A172 (cell line): ENCODE measurements at places on chromosomes 7 and 10.

DNA sequence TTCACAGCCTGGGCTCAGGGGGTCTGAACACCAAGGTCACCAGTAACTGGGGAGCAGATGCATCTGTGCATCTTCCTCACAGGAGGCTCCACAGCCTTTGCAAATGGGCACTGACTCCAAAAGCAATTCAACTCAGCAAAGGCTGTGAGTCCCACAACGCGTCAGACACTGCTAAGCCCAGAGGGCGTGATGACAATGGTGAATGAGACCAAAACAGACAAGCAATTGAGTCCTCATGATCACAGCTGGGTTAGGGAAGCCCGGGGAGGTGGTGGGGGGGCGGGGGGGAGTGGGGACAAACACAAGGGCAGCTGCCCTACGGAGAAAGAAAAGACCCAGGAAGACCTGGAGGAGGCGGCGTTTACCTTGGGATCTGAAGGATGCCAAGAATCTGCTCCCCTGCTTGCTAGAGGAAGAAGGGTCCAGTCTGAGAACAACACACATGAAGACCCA lies 61.6 kb upstream of the RNF32 start:
- no peak for DNase-seq

DNA sequence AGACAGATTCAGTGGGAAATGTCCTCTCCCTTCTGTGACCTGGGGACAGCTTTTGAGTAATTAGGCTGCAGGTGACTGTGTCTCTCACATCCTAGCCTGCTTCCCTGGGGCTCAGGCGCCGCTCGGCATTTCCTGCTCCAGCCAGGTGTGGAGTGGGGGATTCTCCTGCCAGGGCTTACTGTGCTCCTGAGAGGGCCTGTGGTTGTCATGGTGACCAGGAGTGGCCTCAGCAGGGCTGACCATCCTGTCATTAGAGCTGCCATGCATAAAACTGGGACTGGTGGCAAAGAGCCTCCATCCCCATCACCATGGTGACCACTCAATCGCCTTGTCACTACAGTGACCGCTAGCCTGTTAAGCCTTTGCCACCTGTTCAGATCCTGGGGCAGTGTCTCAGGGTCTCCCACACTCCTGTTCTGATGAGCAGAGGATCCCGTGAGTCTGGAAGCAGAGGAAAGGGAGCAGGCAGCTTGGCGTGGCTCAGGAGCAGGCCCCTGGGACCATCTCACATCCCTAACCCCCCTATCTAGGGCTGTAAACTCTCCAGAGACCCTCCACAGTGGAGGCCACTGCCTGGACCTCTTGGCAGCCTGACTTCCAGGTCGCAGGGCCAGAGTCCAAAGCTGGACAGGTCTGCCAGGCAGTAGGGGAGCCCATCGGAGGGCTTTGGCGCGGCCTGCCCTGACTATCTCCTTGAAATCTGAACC lies at the start of gene GCK:
GCK (minus strand) TSS at position 154 of the 707 bp plus-strand sequence. CDS start 486 bp downstream, outside the sequence.
- DNase-seq, result no peak

- DNase-seq, result no peak
Measured at GRCh38 chr10:71799608-71800453, 26.5 kb upstream of the VSIR start.

DNA sequence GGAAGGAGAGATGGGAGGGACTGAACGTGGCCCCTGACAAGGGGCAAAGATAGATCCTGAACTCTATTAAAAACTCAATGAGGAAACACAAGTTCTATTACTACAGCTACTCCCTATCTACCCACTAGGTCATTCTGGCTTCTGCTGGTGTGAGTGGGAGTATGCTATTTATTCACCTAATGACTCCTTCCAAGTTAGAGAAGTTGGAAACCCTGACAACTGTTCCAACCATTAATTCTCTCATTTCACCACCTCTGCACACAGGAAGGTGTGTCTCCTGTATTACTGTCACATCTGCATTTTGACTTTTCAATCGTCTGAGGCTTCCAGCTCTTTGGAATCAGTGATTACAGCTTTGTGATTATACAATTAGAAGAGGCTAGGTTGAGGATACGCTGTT lies 169.4 kb upstream of the ADO start:
- DNase-seq, result no peak

DNA sequence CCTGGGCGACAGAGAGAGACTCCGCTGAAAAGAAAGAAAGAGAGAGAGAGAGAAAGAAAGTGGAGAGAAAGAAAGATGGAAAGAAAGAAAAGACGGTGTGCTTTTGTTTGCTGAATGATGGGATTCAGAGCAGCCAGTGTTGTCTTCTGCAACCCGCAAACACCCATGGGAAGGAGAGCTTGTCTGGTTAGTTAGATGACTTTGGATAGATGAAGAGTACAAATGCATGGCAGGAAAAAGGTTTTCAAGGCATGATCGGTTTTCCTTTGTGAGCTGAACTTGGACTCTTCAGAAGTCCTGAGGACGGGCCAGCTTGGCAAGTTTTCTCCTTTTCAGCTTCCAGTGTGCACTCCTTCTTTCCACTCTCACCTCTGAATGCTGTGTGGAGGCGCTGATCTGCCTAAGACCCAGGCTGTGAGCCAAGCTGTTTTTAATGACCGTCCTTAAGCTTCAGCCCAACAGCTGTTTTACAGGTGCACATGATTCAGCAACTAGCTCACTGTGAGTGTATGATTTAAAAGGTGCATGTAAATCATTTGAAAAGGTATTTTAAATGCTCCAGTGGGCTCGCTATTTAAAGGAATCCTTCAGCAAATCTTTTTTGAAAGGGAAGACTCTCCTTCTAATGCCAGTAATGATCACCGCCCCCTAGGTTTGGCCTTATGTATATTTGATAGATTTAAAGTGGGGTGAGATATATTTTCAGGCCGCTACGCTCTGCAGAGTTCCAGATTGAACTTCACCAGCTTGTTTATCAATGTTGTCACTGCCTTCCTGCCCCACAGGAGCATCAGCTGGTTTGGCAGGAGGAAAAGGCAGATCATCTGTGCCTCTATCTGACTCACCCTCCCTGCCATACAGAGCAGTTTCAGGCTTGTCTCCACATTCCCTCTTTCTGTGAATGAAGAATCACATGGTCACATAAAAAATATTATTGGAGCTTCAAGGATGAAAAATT lies 115.0 kb downstream of the PLXDC2 start:
- peak; percentile 77 for DNase-seq

GRCh38 chr10:132232023-132232951 lies 45.5 kb downstream of the DPYSL4 start:
- DNase-seq, result no peak

- no peak for DNase-seq
Measured at GRCh38 chr10:52965938-52966401, 193.4 kb upstream of the MBL2 start.

- DNase-seq, result peak; percentile 35
Measured at GRCh38 chr10:124378881-124379471, 39.7 kb downstream of the OAT start.

- peak; percentile 97 for DNase-seq
Measured at GRCh38 chr7:155962191-155962967, 150.1 kb upstream of the SHH start.

DNA sequence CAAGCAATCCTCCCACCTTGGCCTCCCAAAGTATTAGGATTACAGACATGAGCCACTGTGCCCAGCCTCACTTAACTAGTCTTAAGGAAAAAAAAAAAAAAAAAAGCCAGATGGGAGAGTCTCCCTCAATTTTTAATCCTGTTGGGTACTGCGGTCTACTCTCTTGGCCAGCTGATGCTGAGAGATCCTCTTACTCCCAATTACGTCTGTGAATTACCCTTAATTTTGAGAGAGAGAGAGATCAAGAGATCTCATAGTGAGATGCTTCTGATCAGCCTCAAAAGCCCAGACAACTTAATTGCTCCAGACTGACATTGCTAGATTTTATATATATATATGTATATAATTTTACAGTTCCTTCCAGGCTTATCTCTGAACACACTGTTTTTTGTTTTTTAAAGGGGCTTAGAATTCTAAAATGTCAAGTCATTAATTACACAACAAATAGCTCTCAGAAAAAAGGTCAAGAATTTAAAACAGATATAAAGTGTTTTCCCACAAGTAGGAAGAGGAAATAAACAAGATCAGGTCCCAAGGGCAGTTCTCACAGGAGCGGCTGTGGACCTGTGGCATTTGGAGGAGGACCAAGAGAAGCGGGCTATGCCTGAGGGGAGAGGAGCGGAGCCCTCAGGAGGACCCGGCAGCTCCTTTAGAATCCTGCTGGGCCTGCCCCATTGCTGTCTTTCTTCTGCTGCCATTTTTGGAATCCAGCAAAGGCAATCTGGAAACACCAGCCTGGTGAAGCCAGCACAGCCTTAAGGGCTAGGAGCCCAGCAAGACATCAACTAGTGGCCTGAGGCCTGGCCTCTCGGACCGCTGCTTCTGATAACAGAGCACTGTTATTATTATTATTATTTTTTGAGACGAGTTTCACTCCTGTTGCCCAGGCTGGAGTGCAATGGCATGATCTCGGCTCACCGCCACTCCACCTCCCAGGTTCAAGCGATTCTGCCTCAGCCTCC lies 30.1 kb downstream of the DENND2A start:
- no peak for DNase-seq

DNA sequence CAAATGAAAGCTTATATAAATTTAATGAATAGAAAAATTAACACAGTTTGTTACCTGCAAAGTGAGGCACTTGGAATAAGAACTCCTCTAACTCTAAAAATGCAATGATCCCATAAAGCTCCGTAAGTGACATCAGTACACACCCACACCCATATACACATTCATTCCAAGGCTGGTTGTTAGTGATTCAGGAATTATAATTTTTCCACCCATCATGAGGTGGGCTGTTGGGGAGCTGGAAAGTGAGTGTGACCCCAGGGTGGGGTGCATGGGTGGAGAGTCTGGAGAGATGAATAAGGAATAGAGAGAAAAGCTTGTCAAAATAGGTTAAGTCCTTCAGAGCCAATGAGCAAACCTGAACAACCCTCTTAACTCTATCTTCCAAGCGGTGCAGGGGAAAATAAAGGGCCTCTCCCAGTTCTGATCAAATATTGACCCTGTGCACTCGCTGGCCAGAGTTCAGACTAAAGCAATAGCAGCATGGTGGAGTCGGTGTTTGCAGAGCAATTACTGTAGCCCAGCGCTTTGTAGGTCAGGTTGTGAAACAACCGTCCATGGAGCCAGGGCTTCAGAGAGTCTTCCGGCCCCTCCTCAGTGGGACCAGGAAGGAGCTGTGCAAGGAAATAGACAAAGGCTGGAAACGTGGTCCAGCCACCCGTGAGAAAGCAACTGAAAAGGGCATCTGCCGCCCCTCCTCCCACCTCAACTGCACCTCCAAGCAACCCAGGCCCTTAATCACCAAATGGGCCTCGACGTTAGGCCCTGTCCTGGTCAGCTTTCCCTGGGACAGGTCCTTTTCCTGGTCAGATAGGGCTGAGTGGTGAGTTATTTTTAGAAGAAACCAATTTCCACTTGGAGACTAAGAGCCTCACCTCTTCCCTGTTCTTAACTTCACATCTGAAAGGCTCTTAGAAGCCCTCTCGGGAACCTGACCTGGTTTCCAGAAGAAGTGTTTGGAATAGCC lies 61.2 kb downstream of the SH3PXD2A start:
- DNase-seq, result no peak

DNA sequence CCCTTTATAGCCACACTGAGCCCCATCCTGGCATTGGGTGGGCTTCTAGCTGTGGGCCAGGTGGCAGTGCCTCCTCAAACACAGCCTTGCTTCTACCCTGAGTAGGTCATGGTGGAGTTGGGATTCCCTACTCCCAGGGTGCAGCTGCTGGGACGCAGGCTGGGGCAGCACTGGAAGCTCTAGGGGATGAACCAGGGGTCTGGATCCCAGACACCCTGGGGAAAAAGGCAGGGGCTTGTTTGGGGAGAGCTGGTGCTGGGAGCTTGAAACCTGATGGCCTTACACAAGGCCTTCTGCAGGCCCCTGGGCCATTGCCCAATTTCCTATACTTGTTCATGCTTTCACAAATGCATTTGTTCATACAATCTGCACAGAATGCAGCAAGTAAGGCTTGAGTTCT lies 103.7 kb upstream of the CTBP2 start:
- no peak for DNase-seq

- DNase-seq, result peak; percentile 25
Measured at GRCh38 chr10:131885391-131886165, 15.2 kb upstream of the PPP2R2D start.

DNA sequence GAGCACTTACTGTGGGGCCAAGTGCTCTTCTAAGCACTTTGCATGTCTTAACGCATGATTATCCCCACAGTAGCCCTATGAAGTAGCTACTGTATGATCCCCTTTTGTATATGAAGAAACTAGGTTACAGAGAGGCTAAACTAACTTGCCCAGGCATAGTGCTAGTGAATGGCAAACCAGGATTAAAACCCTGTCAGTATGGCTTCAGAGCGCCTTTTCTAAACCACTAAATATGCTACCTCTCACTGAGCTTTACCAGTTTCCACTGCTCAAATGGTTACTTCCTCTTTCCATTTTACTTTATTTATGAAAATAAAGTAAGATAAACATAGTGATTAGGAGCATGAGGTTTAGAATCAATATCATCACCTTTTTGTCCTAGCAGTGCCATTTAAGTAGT lies 73.6 kb downstream of the PODXL start:
- DNase-seq, result no peak

DNA sequence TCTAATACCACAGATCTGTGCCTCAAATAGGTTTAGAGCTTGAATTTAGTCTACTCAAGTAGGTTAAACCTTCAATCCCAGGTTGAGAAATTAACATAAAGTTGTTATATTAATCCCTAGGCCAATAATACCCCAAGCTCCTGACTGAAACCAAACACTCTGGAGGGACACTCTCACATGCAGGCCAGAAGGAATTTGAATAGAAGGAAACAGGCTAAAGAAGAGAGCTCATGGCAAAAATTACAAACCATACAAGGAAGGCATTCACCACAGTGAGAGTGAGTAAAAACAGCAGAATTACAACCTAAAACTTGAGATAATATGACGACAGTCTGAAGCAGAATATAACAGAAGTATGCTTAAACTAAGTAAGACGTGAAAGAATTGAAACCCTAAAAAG lies 76.1 kb upstream of the PDK4 start:
- no peak for DNase-seq

DNA sequence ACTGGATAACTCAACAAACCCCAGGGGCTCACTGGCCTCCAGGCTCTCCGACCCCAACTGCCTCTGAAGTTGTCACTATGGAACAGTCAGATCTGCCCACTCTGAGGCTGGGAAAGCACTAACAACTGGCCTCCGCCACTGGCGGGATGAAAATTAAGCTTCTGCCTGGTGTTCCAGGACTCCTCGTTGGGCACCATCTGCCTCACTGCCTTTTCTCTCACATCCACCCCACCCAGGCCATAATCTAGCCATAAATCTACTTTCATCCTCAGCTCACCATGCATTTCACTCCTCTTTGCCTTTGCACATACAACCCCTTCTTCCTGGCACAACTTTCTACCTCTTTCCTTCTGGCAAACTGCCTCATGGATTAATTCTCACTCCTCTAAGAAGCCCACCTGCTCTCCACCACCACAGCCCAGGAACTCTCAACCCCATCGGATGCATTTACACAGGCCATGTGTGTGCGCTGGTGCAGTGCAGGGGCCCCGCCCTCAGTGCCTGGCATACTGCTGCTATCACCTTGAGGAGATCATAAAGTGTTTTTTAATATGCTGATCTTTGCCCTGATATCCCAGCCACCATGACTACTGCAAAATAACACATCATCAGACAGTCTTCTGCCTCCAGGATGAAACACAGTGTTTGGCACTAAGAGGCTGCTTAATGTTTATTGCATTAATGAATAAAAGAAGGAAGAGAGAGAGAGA lies 4.0 kb downstream of the CDHR1 start:
- DNase-seq, result no peak
